ENCODE measurements at places on chromosomes 2 and 18.
A peak's percentile ranks its signal among the peaks of the same experiment; 100 is the strongest.

DNA sequence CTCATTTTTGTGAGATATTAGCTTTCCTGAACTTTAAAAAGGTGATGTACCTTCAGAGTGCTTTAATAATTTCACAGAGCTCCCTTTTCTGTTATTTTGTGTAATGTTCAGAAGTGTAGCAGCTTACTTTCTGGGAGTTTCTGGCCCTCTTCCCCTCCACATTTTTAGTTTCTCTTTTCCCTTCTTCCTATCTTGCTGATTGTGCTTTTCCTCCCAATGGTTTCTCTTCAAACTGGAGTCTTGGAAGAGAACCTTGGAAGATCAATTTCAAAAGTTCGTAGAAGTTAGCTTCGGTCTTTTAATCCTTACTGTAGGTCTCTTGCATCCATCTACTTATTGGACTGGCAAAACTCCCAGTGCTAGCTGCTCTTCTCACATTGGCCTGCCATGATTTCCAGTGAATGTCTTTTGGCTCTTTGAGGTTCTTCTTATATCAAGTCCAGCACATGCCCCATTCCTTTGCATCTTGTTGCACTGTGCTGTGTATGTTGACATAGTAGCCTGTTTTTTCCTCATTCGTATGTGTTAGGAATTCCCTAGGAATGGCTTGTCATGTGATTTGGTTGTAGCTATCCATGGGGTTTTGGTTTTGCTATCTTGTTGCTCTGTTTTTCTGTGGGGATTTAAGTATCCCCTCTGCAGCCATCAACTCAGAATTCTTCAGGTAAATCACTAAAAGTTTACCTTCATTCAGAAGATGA is 7.8 kb downstream of the CCNT2 start:
- DNase-seq: no peak

DNA sequence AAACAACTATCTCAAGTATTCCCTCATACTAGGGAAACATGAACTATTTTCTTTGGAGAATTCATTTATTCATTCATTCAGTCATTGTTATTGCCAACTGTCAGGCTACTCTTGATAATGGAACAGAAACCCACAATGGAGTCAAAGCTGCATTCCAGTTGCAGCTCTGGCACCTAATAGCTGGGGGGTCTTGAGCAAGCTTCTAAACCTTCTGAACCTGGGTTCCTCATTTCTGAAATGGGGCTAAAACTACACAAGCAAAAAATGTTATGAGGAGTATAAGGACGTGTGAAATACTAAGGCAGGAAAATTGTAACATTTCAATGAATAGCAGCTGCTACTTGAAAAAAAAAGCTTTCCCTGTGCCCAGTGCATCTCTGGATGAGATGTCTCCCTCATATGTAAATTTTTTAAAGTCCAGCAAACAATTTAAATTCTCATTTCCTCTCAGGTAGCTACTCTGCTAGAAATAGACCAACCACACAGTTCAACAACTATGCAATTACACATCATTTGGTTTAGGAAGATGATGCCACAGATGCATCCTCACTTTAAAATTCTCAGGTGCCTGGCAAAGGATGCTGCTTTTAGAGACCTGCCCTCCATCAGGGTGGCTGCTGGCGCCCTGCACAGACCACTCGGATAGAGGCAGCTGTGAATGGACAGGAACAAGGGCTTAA is 38.5 kb downstream of the SPRED2 start:
- peak; percentile 16 for DNase-seq

- no peak for DNase-seq
Observed at GRCh38 chr2:192741889-192742288, 547.2 kb upstream of the TMEFF2 start.

- peak; percentile 62 for DNase-seq
Observed at GRCh38 chr2:30252723-30253701, 21.7 kb downstream of the LBH start.

- no peak for DNase-seq
Observed at GRCh38 chr2:37020887-37021796, 54.8 kb upstream of the STRN start.

DNA sequence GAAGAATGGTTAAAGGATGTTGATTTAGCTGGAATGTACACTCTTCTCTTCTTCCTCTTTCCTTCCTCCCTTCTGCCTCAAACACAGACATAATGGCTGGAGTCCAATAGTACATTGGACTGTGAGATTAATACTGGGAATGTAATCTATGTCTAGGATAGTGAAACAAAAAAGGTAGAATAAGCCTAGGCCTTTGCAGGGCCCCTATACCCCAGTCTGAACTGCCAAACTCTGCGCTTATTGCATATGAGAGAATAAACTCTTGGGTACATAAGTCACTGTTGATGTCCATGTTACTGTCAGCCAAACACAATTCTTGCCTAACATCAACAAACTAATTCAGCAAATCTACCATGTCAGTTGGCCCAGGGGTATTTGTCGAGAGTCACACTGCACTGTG is 29.7 kb upstream of the CCDC150 start:
- DNase-seq: no peak

DNA sequence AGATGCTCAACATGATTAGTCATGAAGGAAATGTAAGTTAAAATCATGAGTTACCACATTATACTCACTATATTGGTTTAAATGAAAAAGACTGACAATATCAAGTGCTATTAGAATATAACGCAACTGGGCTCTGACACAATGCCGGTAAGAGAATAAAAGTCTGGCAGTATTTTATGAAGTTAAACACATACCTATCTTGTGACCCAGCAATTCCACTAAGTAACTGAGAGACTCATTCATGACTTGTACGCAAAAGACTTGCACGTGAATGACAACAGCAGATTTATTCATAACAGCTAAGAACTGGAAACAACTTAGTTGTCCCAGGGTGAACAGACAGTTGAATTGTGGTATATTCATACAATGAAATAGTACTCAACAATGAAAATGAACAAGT is 342.1 kb downstream of the SLC4A3 start:
- no peak for DNase-seq

DNA sequence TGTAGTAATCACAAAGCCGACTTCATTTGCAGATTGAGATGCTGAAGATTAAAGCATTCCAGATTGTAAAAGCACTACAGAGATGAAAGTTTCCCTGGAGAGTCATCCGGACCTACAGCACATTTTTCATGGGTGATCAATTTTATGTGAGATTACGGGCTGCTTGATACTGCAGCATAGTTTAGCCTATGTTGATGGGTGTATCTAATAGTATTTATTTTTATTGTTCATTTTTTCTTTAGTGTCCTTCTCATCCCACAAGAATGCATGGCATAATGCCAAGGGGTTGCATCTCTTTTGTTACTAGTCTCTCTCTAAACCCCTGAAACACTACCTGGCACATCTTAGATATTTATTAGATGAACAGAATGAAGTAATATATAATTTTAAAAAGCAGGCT is 240.4 kb downstream of the MBD2 start:
- no peak for DNase-seq

DNA sequence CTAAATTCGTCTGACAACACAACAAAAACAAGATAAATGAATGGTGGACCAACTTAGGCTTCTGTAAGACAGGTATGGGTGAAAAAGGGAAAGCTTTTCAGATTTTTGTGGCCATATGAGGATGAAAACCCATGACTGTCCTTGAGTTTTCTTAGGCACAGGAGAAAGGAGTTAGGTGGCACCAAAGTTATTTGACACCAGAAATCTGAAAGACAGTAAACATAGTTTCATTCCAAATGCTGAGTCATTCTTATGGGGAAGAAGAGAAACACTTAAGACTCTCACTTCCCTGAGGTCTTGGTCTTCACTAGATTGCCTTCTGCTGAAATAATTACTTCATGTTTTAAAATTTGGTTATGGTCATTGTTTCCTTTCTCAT is 5.2 kb upstream of the GPD2 start:
- peak; percentile 67 for DNase-seq

DNA sequence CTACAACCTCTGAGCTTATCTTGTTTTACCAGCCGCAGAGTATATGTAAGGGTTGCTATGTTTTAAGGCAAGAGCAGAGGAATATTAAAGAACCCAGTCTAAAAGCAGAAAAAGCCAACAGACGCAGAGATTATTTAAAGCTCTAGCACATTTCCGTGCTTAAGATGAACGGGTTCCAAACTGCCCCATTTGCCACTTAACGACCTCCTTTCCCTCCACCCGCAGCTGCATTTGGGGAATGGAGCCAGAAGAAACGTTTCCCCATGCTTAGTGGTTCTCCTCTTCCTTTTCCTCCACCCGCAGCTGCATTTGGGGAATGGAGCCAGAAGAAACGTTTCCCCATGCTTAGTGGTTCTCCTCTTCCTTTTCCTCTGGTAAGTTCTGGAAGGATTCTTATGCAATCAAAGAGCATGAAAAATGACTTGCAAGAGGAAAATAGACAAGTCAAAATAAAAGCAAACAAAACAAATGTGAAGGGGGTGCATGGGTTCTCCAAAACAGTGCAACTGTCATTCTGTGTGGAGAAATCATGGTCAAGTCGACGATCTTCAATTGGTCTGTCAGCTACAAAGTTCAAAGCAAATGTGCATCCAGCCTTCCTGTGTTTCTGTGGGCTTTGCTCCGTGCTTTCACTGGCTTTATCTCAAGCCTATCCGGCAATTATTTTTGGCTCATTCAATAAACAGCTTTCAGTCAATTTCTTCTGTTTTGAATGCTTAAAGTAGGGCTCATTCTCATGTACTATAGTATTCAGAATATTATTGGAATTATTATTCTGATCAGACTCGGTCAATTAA is 57.8 kb downstream of the DIPK1C start:
- DNase-seq: no peak

DNA sequence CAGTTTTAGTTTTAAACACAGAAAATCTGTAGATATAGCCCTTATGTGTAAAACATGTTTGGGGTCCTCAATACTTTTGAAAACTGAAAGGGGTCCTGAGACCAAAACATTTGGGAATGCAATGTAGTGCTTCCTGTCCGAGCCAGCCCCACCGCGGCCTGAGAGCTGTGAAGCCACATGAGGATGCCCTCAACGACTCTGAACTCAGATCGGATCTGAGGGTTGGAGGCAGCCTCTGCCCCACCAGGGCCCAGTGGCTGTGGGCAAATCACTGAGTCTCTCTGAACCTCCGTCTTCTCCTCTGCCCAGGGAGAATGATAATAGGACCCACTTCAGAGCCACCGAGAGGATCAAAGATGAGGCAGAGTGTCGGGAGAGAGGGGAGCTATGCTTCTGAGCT is 33.4 kb upstream of the HPCAL1 start:
- no peak for DNase-seq

- DNase-seq: no peak
Observed at GRCh38 chr2:12965540-12966269, 249.0 kb downstream of the TRIB2 start.

GRCh38 chr2:193523662-193524061 is 1328.9 kb upstream of the TMEFF2 start:
- DNase-seq: no peak

DNA sequence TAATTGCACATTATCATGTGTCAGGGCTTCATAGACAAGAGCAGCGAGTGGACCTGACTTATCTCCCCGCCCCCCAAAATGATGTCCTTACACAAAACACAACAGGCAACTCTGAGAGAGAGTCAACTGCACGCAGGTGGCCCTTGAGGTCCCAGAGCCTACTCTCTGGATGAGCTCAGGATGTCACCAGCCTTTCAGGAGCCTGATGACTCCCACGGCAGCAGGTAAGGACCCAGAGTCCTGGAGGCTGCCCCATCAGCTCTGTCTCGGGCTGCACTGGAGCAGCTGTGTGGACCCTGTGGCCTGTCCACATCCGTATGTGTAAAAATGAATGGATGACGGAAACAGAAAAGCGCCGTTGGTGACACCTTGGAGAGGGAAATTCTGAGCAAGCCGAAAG is 130.9 kb downstream of the HDAC4 start:
- DNase-seq: no peak

DNA sequence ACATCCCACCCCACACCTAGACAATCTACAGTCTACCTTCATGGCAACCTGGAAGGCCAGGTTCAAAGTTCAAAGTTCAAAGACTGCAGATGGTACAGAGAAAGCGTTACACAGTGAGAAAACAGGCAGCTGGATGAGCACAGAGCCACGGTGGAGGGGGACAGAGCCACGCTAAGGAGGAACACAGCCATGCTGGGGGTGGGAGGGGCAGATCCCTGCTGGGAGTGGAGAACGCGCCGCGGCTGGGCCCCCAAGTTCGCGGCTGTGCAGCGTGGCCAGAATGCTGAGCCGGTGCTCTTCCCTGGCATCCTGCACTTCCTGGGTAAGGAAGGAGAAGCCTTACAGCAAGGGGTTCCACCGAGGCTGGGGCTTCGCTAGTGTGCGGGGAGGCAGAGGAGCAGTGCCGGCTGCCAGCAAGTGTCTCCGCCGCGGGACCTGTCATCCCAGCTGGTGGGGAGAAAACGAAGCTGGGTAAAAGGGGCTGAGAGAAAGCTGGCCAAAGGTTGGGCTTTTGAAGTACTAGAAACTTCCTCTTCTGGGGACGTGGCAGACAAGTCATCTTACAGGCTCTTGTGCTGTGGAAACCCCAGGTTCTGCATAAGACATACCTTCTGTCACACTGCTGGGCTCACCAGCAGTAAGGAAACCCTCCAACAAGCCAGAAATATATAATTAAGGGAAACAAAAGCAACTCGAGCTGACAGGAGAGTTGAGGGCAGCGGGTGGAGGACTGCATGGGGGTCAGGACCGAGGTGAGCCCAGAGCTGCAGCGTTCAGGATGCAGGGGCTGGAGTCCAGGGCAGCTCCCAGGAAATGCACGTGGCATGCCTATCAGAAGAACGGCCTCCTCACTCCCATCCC is 115.5 kb downstream of the HDAC4 start:
- no peak for DNase-seq

DNA sequence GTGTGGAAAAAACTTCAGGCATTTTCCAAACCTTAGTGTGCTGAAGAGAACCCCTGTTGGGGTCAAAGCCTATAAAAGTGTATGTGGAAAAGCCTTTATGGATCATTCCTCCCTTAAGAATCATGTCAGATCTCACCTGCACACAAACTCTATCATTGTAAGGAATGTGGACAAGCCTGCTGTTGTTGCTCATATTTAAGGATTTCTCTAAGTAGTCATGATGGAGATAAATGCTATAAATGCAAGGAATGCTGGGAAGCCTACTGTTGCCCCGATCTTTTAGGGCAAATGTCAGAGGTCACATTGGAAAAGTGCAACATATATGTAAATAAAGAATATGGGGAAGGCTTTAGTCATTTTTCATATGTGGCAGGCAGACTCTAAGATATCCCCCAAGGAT is 129.5 kb downstream of the ICOS start:
- DNase-seq: no peak

GRCh38 chr18:63378919-63379638 is 12.1 kb upstream of the KDSR start:
- no peak for DNase-seq

- no peak for DNase-seq
Observed at GRCh38 chr2:1847846-1848598, 103.7 kb upstream of the PXDN start.

DNA sequence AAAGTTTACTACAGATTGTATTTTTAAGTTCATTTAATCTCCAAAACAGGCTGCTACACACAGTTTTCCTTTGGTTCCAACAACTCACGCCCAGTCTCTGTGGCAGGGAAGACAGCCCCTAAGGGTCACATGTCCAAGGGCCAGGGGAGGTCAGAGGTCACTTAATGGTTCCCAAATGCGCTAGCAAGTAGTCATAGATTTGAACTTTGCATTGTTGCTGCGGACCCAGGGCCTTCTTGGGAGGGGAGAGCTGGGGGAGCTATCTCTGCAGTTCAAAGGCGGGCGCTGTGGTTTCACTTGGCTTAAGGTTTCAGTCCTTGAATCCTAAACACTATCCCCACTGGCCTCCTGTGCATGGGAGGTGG is 74.8 kb upstream of the ZNF532 start:
- no peak for DNase-seq

- peak; percentile 59 for DNase-seq
Observed at GRCh38 chr2:102033031-102033749, 41.4 kb downstream of the IL1R2 start.

Measured in RPMI8226 (cell line).